Pons (tissue), 1 donor: ENCODE measurements at places on chromosomes 7 and 10.
A peak's percentile ranks its signal among the peaks of the same experiment; 100 is the strongest.

DNA sequence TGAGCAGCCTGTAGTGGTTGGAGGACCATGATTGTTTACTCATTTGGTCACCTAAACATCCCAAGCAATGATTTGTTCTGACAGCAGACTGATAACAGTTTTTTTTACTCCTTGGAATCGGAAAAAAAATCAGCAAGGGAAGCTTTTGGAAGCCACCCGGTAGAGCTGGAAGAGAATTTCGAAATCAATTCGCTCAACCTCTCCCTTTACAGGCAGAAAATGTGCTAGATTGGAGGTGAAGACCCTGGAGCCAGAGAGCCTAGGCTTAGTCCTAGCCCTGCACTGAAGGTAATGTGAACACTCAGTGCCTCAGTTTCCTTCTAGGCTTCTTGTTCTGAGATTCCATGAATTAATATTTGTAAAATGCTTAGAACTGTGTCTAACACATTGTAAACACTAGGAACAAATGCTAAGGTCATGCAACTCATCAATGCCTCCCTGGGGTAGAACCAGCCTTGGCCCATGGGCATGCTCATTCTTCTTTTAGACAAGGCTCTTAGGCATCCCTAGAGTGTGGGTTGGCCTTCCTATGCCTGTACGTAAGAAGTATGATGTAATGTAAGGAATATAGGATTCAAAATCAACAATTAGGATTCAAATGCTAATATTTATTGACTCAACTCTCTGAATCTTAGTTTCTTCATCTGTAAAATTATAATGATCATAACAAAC is 52.7 kb downstream of the MET start:
- no peak for DNase-seq

GRCh38 chr7:65892161-65892560 is 19.3 kb downstream of the VKORC1L1 start:
- no peak for DNase-seq

DNA sequence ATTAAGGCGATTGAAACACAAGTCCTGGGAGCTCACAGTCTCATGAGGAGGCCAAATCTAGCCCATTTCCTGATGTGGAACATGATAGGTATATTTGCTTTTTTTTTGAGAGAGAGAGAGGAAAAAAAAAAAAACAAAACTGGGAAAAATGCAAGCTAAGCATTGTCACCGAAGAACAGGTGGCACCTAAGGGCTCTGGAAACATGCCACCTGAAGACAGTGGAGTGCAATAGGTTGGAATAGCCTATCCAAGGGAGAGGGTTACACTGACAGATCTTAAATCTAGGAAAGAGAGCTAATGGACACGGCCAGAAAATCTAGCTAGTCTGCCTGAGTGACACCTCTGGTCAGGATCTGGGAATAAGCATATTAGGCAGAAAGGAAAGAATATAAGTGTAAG is 110.2 kb downstream of the SRI start:
- DNase-seq, result no peak

DNA sequence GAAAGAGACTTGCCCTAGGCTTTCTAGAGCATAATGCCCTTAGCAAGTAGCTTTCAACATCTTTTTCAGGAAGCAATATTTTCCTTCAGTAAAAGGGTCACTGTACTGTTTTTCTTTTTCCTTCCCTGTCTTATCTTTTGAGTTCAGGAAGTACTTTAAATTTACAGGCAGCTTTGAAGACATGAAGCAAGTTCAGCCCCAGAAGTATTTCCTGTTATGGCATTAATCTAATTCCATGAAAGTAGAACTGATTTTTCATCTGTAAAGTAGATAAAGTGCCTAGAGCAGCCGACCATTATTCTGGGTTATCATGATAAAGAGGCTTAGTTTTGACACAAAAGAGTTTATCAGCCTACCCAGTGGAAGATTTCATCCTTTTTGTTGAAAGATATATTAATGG is 288.2 kb downstream of the ADK start:
- no peak for DNase-seq

- DNase-seq, result no peak
These were observed 82.5 kb downstream of the PRKCQ start for GRCh38 chr10:6497620-6498019.

- no peak for DNase-seq
These were observed 77.4 kb upstream of the C1GALT1 start for GRCh38 chr7:7104971-7105370.

GRCh38 chr7:77469927-77470326 is 53.8 kb upstream of the GSAP start:
- no peak for DNase-seq

DNA sequence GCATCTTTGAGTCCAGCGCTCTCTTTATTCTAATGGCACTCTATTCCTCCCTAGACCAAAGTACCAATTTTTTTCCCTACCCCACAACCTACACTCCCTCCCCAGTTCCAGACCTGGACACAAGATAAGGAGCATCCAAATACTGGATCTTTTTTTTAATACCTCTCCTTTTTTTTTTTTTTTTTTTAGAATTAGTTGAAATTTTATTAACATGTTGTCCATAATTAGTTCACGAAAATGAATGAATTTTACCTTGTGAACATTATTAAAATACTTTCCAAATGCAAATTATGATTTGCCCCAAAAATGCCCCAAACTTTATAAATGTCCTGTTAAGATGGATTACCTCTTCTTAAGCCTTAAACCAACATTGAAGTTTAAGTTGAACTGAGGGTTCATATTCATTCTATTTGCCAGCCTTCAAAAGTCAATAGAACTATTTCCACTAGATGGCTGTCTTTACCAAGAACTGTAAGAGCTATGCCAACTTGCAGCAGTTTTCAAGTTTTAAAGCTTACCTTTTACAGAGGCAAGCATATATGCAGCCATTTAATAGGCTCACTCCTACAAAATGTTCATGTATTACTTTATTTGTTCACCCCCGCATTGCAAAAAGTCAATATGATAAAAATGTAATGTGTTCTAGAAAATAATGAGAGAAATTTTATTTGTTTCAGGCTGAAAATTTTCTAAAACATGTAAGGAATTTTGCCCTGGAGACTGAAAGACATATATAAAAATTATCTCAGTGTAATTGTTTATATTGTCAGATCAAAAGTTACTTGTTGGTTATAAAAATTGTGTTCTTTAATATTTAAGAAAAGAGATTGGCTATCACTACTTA is 39.7 kb upstream of the TNKS2 start:
- peak; percentile 77 for DNase-seq

DNA sequence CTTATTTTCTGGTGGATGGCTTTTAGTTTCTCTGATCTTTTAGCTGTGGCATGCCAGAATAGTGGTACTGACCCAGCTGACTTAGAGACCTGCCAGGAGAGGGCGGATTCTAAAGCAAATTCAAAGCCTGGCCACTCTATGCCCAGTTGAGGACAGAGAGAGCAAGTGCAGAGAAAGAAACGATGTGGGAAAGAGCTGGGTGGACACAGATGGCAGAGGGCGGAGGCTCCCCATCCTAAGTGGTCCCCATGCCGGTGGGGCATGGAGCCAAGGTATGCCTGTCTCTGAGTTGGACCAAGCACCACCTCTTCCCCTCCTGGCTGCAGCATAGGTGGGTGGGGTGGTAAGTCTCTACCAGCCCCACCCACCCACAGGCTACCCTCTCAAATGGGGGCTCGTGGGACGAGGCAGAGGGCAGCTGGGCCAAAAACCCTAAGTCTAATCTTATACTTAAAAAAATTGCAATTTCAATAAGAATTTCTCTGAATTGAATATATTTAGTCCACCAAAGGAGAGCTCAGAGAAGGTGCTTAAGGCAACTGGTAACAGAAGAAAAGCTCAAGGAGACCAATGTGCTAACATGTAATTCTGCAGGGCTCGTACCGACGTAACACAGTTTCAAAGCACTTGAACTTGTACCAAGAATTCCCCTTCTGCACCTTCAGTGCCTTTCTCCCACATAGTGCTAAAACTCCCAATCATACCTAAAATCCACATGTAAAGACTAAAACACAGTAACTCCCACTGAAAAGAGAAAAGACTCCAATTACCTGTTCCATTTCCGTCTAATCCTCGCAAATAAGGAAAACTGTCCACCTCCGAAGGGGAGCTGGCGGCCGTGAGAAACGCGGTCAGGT is 85.7 kb upstream of the NMT2 start:
- DNase-seq, result peak; percentile 89
